Activated naive CD8-positive, alpha-beta T cell treated with anti-CD3 and anti-CD28 coated beads, Interleukin-2, amount 50 U/mL, for 16 hours (primary cell): ENCODE measurements at places on chromosomes 11 and 22.

DNA sequence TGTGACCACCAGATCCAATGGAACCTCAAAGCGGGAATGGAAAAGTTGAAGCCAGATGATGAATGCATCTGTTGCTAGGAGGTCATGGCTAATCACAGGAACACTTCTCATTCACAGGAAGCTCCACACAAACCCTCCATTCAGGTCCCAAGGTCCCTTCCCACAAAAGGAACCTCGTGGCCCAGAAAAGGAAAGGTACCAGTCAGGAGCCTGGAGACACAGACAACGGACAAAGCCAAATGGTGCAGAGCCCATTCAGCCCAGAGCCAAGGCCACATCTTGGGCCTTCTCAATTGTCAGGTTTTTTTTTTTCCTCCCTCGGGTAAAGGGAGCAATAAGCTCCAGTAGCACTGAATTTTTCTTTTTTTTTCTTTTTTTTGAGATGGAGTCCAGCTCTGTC, 87.0 kb downstream of the FAM168A start:
- no peak for DNase-seq

DNA sequence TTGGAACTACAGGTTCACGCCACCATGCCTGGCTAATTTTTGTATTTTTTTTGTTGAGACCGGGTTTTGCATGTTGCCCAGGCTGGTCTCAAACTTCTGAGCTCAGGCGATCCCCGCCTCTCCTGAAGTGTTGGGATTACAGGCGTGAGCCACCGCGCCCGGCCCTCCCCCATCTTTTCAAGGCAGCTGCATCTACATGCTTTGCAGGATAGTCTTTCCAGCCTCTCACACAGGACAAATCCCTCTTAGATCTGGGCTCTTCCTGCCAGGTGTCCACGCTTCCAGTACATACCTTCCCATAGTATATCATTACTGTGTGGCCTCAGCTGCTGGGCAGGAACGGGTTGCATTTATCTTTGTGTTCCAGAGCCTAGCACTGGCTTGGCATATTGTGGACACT, 49.7 kb downstream of the C11orf96 start:
- no peak for DNase-seq

GRCh38 chr11:84012171-84012826, 726.1 kb upstream of the CCDC90B start:
- DNase-seq, result no peak

DNA sequence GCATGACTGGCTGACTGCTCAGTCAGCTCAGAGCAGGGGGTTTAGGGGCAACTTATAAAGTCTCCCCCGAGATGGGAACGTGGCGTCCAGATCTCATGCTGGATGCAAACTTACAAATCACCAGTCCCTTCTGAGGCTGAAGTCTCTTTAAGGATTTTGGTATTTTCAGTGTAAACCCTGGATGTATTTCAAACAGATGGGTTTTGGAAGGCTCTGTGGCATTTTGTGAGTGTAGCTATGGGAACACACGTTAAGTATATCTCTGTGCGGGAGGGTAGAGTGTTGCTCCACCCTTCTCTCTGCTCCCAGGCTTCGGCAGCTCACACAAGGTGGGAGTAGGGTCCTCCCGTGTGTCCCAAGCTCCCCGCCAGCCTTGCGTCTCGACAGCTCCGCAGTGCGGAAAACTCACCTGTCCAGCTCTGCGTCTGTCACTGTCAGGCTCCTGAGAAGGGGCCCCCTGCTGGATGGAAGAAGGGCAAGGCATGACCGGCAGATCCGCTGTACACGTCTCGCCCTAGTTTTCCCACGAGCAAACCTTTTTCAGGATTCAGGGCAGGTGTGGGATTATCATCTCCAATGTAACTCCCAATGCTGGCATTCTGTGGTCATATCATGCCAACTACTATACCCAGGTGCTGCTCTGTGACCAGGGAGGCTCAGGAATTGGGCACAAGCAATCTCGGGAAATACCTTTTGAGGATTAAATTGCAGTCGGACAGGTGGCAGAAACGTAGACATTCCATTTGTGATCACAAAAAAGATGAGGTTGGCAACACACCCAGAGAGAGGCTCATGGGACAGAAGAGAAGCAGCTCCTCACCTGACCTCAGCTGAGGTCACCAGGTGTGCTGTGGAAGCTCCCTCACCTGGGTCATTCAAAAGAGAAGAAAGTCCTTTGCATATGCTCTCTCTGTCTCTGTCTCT, 313.9 kb upstream of the B3GAT1 start:
- DNase-seq, result no peak

- no peak for DNase-seq
Measured at GRCh38 chr11:120281143-120281795, 41.3 kb downstream of the POU2F3 start.

GRCh38 chr11:61007383-61007955, 36.0 kb downstream of the CD6 start:
- DNase-seq, result no peak

DNA sequence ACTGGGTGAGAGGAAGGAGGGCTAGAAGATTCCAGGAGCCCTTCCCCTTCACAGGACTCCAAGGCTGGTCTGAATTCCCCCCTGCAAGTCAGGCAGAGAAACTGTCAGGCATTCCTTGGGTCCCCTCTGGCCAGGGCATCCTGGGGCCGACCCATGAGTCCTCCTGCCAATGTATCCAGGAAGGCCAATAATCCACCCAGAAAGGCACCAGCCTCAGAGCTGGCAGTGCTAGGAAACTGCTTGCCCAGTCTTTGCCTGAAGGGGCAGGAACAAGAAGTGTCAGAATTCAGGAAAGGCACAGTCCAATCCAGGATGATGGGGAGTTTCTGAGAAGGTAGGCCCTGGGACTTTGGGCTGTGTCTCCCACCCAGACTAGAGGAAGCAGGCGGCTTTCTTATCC, 41.0 kb downstream of the BUD13 start:
- no peak for DNase-seq

- no peak for DNase-seq
Measured at GRCh38 chr11:118017111-118017510, 30.9 kb downstream of the IL10RA start.

GRCh38 chr22:38190581-38190980, 9.0 kb upstream of the PLA2G6 start:
- DNase-seq, result no peak

- DNase-seq, result no peak
Measured at GRCh38 chr11:728901-729491, 18.3 kb upstream of the TALDO1 start.

DNA sequence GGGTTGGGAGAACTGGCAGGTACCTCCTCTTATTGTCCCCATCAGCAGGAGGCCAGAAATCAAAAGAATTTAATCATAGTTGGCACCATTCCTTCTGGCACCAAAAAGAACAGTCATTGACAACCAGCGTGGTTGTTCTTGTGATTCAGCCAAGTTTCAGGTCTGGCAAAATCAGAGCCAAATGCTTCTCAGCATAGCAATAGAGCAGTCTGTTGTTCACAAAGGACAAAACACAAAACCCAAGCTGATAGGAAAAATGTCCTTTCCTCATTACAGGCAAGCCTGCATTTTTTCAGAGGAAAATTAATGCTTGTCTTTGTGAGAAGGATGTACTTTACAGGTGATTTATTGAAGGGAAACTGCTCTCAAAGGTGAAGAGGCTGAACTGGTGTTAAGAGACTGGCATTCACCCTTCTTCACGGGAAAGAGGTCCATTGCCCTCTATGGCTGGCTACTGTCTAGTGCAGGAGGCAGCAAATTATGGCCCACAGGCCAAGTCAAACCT, 241.8 kb upstream of the ARHGAP42 start:
- no peak for DNase-seq

DNA sequence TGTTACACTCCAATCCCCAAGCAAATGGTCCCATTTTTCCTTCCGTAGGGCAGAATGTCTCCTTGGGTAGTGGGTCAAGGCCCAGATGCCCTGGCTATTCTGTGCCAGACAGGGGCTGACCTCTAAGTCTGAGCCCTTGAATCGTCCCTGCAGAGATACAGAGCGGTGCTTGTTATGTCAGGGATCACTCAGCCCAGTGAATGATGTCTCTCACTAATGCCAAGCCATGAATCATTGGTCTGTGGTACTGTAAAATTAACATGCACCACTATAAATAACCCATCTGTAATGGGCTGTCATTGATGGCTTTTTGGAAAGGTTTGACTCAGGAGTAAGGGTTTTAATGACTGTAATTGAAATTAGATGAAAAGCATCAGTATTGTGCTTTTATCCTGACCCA, 35.3 kb upstream of the KIRREL3 start:
- no peak for DNase-seq
